ENCODE measurements at places on chromosomes 12 and 14.

- no peak for DNase-seq
Measured at GRCh38 chr12:69151254-69151764, 88.1 kb upstream of the CPSF6 start.

- peak; percentile 37 for DNase-seq
Measured at GRCh38 chr14:100303179-100303578, 3.1 kb downstream of the SLC25A29 start.

GRCh38 chr14:88835661-88836060 lies 11.2 kb downstream of the TTC8 start:
- DNase-seq = peak; percentile 10

- no peak for DNase-seq
Measured at GRCh38 chr14:100667656-100668055, 59.0 kb upstream of the DLK1 start.

DNA sequence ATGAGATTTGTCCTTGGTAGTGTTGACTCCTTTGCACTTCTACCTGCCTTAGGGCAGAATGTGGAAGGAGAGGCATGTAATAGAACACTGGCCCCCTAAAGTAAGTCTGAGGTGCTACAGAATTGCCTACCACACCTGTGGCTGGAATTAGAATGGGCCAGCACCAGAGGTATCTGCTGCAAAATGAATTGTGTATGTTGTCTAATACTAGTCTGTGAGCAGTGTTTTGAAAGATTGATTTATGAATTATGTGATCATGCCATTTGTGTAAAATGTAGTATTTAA lies 5.7 kb upstream of the STYX start:
- no peak for DNase-seq

- DNase-seq = no peak
Measured at GRCh38 chr14:51602310-51602709, 49.4 kb upstream of the FRMD6 start.

- no peak for DNase-seq
Measured at GRCh38 chr12:1920971-1921370, 2.5 kb upstream of the CACNA2D4 start.

DNA sequence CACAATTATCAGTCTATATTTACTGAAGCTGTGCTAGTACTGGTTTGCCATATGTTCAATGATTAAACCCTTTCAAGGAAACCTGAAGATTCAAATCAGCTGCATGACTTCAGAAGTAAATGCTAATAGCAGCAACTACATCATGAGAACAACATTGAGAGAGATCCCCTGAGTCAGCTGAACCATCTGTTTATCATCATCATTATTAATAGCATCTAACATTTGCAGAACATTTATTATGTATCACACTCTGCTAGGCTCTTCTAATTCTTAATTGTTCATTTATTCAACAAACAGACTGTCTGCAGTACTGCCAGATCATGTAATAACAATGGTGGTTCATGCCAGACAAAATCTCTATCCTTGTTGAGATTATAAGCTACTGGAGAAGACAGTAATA lies 157.4 kb downstream of the KLHL28 start:
- no peak for DNase-seq

GRCh38 chr12:39122562-39123204 lies 217.3 kb upstream of the CPNE8 start:
- DNase-seq = no peak

DNA sequence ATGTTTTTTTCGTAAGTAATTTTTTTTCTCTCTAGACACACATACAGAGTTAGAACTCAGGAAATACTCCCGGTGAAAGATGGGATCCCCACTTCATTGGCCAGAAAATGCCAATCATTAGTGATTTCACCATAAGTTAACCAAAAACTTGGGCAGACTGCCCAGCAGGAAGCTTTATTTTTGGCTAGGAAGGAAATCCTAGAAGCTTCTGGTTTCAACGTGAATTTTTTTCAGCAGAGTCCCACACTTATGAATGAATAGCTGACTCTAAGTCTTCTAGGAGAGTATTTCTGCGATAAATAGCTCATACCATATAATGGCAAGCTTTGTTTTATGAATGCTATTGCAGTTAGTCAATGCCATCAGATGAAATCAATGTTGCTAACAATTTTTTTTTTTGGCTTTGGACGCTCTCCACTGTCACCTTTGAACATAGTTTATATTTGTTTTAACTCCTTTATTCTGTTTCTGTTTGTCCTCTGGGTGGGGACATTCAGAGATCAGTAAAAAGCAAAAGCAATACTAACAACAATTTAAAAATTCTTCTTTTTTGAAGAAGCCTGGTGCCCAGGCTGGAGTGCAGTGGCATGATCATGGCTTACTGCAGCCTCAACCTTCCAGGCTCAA lies 9.5 kb downstream of the PPP1CC start:
- DNase-seq = peak; percentile 51

DNA sequence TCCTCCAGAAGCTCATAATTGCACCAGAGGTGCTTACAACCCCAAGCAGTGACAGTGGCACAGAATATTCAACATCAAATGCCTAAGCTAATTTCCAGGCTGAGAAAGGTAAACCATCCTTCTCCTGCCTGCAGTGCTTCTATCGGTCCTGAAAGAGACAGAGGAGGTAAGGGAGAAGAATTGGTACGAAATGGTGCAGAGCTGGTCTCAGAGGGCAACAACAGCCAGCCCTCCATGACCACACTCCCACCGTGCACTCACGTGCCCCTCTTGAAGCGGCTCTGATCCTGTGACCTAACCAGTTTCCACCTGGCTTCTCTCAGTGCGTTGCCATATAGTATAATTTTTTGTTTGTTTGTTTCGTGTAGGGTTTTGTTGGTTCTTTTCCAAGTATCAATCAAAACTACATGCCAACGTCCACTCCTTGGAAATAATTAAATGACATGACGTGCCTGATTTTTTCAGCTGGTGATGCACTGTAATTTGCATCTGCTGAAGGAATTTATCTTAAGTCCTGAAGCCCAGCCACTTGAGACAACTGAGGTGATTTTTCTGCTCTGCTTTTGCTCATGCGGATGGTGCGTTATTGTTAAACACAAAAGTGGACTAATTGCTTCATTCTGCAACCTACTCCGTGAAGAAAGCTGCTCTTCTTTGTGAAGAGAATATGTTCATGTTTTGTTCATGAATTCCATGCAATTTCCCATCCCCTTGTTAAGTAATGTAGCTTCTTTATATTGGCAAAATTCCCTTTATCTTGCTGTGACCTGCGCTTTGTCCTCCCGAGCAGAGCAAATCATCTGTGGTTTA lies 1.3 kb upstream of the ATP2A2 start:
- no peak for DNase-seq

- DNase-seq = peak; percentile 27
Measured at GRCh38 chr12:75289753-75290152, 40.4 kb downstream of the CAPS2 start.

- DNase-seq = no peak
Measured at GRCh38 chr12:18108611-18109010, 18.6 kb upstream of the RERGL start.

DNA sequence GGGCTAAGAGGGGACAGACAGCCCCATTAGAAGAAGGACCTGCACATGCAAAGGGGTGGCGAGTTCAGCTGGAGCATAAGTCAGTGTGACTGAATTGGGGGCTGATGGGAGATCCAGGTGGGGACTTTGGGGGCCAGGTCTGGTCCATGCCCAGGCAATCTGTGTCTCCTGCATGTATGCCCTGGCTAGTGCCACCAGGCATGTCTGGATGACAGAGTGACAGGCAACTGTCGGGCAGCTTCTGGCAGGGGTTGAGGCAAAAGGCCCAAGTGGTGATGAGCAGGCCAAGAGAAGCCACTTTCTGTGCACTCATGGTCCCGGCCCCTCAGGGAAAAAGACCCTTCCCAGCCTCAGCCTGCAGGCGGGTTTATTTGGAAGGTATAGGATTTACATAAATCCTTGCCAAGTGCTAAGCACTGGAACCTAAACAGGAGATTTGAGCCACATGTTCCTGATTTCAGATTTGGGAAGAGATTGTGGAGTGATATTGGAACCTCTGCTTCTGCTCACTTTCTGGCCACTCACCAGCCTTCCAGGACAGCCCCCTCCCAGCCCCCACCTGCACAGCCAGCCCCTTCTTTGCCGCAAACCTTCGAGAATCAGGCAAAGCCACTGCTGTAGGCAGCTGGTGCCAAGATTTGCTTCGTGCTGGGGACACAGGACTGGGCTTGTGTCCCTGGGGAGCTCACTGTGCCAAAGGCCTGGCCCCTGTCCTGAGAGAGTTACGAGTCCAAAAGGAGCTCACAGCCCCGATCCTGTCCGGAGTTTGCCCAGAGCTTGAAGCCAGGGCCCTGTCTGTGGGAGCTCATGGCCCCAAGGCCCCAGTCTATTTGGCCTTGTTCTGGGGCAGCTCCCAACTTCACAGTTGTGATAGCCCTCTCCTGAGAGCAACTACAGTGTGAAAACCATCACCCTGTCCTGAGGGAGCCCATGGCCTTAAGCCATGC lies 232.5 kb upstream of the RTL1 start:
- DNase-seq = no peak

GRCh38 chr14:61644834-61645233 lies 50.5 kb upstream of the HIF1A start:
- no peak for DNase-seq

GRCh38 chr14:26709019-26709418 lies 111.2 kb upstream of the NOVA1 start:
- DNase-seq = peak; percentile 58

DNA sequence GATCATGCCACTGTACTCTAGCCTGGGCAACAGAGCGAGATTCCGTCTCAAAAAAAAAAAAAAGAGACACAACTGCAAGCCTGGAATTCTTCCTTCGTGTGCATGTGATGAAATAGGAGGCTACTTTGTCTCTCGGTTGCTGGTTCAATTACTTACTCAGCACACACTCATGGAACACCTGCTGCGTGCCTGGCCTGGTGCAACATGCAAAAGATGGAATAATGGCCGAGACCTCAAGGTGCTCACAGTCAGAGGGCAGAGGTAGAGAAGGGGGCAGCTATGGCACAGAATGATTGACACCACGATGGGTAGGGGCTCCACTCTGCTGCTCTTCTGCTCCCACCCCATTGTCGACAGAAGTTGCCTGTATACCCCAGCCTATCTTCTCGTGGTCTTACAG lies 112.3 kb downstream of the SLC15A4 start:
- no peak for DNase-seq

- DNase-seq = peak; percentile 81
Measured at GRCh38 chr14:100815478-100816285, 10.2 kb upstream of the MEG3 start.

DNA sequence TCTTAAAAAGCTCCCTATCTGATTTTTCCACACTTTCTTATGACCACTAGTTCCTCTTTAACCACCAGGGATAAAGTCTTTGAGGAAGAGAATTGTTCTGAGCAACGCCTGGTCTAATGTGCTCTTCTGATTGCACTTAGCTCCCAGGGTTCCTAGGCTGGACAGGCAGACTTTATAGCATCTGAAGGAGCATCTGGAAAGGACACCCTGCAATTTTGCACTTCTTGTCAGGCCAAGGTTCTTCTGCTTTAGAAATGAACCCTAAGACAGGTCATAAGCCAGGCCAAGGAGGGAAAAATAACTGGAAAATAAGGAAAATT lies 126.3 kb downstream of the KTN1 start:
- DNase-seq = no peak

DNA sequence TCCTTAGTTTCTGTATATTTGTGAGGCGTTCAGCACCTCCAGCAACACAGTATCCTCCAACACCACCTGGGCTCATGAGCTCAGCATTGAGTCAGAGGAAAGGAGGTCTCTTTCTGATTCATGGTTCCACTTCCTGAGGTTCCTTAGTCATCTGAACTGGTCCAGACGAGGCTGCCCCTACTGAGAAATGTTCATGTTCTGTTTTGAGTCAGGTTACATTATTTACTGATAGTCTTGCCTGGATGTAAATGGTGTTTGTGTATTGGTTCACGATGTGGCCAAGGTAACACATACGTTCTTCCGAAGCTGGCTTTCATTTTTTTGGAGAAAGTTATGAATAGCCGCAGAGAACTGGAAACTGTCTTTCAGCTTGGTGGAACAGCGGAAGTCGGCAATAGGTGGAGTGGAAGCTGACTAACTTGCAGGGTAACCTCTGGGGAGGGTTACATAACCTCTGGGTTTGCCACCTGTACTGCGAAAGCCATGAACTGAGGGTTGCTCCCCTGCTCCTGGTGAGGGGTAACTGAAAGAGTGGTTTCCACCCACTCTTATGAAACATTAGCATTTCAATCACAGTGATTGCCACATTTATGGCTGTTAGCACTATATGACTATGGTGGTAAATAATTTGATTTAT lies 42.2 kb upstream of the MANSC4 start:
- DNase-seq = peak; percentile 55

DNA sequence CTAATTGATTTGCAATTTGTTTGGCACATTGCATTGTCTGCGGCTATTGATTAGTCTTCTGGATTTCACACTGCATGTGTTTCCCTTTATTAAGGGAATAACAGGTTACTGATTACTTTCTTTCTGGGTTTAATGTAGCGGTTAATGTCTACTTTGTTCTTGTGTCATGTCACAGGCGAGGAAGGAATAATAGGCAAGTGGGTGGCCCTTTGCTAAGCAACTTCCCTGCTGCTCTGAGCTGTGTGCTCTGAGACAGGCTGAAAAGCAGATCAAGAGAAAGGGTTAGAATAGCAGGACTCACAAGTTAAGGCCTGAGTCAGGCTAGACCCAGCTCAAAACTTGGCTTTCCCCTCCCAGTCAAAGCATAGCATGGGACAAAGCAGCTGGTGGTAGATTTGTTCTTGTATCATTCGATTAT lies 77.2 kb downstream of the NKX2-1 start:
- DNase-seq = no peak
